ENCODE measurements at places on chromosomes 16 and 17. TPM values are rescaled to one million over a fixed set of nuclear protein-coding genes. Genes with fewer than 3 reads are reported as not detected.

Gene CIITA
- 5.2 TPM for polyA plus RNA-seq

Gene JMJD8
- 53.0 TPM for polyA plus RNA-seq

Gene NOS2
- polyA plus RNA-seq = 1.2 TPM

Gene TBC1D26
- 0.86 TPM for polyA plus RNA-seq

Gene ABCC12
- polyA plus RNA-seq = 0.15 TPM

Gene CCL3
- 9.9 TPM for polyA plus RNA-seq

Gene MARCHF10
- 3.6 TPM for polyA plus RNA-seq

Gene TAT
- not detected for polyA plus RNA-seq

Gene HBA2
- 5,766 TPM for polyA plus RNA-seq

Gene CBX8
- polyA plus RNA-seq = 10.0 TPM

Gene ABCA10
- polyA plus RNA-seq = 9.2 TPM

Gene PRKCB
- polyA plus RNA-seq = 74.3 TPM
